A549 treated with CpdA at 1 μM for 4 hours (cell line): ENCODE measurements at places on chromosomes 4 and X. TPM values are rescaled to one million over a fixed set of nuclear protein-coding genes. Genes with fewer than 3 reads are reported as not detected.

SMAD1 gene
- total RNA-seq, result 10.2 to 11.2 TPM (median 10.8 TPM) in 5 replicates

ABCG2 gene
- total RNA-seq, result 20.6 to 24.1 TPM (median 21.2 TPM) in 5 replicates

GPRASP1 gene
- 0.29 to 0.47 TPM (median 0.37 TPM) in 5 replicates for total RNA-seq

ALAS2 gene
- not detected in 5 replicates for total RNA-seq

ATP1B4 gene
- 0.01 TPM in 1 of 5 replicates, not detected in the others for total RNA-seq

S100G gene
- total RNA-seq, result not detected in 5 replicates

PRSS12 gene
- 0.13 to 0.40 TPM (median 0.24 TPM) in 5 replicates for total RNA-seq

UPF3B gene
- total RNA-seq, result 19.2 to 29.1 TPM (median 21.3 TPM) in 5 replicates

MAGEA11 gene
- total RNA-seq, result 0.02 TPM in 1 of 5 replicates, not detected in the others

CHST7 gene
- total RNA-seq, result 10.5 to 19.9 TPM (median 18.7 TPM) in 5 replicates

SOWAHB gene
- total RNA-seq, result 0.06 TPM in 1 of 5 replicates, not detected in the others

EFNB1 gene
- 7.0 to 9.7 TPM (median 8.8 TPM) in 5 replicates for total RNA-seq

CLDN22 gene
- total RNA-seq, result not detected in 5 replicates

PNCK gene
- total RNA-seq, result 0.22 to 0.86 TPM (median 0.52 TPM) in 4 of 5 replicates, not detected in the other

CHRDL1 gene
- total RNA-seq, result not detected in 5 replicates

RWDD4 gene
- total RNA-seq, result 17.5 to 22.2 TPM (median 18.9 TPM) in 5 replicates

TLR3 gene
- total RNA-seq, result 0.26 to 0.54 TPM (median 0.37 TPM) in 5 replicates

MAGEA9B gene
- total RNA-seq, result not detected in 5 replicates

KCTD8 gene
- not detected in 5 replicates for total RNA-seq

ANOS1 gene
- 0.05 to 0.09 TPM (median 0.06 TPM) in 3 of 5 replicates, not detected in the others for total RNA-seq

PTPN13 gene
- total RNA-seq, result 3.8 to 5.6 TPM (median 4.9 TPM) in 5 replicates

SLC25A31 gene
- not detected in 5 replicates for total RNA-seq

TMSB15A gene
- total RNA-seq, result 0.55 to 0.66 TPM (median 0.61 TPM) in 5 replicates

VCX gene
- total RNA-seq, result 0.22 TPM in 1 of 5 replicates, not detected in the others

RRH gene
- 0.06 to 0.08 TPM in 2 of 5 replicates, not detected in the others for total RNA-seq

CENPC gene
- total RNA-seq, result 2.7 to 4.9 TPM (median 4.1 TPM) in 5 replicates

VCX3A gene
- total RNA-seq, result not detected in 5 replicates

HS3ST1 gene
- 0.12 to 1.1 TPM (median 0.16 TPM) in 5 replicates for total RNA-seq

SLC25A14 gene
- 18.2 to 21.9 TPM (median 19.6 TPM) in 5 replicates for total RNA-seq

RHOXF2 gene
- total RNA-seq, result not detected in 5 replicates

SUPT20HL2 gene
- not detected in 5 replicates for total RNA-seq

CRLF2 gene
- total RNA-seq, result 1.1 to 1.8 TPM (median 1.5 TPM) in 5 replicates

APBB2 gene
- 6.9 to 10.2 TPM (median 9.1 TPM) in 5 replicates for total RNA-seq

ERVMER34-1 gene
- total RNA-seq, result 0.42 to 0.84 TPM (median 0.54 TPM) in 5 replicates

HSD17B13 gene
- total RNA-seq, result 0.05 to 0.12 TPM (median 0.09 TPM) in 4 of 5 replicates, not detected in the other

RENBP gene
- 0.11 to 0.24 TPM (median 0.14 TPM) in 5 replicates for total RNA-seq

SCRG1 gene
- total RNA-seq, result not detected in 5 replicates

ARHGAP36 gene
- not detected in 5 replicates for total RNA-seq

IL2RG gene
- 0.08 to 0.31 TPM (median 0.13 TPM) in 4 of 5 replicates, not detected in the other for total RNA-seq

PSAPL1 gene
- 0.07 to 0.10 TPM (median 0.09 TPM) in 5 replicates for total RNA-seq

CTAG2 gene
- not detected in 5 replicates for total RNA-seq

TKTL1 gene
- total RNA-seq, result 0.10 to 0.23 TPM in 2 of 5 replicates, not detected in the others
